ENCODE measurements at places on chromosomes 3 and 15. TPM values are rescaled to one million over a fixed set of nuclear protein-coding genes. Genes with fewer than 3 reads are reported as not detected.

DNA sequence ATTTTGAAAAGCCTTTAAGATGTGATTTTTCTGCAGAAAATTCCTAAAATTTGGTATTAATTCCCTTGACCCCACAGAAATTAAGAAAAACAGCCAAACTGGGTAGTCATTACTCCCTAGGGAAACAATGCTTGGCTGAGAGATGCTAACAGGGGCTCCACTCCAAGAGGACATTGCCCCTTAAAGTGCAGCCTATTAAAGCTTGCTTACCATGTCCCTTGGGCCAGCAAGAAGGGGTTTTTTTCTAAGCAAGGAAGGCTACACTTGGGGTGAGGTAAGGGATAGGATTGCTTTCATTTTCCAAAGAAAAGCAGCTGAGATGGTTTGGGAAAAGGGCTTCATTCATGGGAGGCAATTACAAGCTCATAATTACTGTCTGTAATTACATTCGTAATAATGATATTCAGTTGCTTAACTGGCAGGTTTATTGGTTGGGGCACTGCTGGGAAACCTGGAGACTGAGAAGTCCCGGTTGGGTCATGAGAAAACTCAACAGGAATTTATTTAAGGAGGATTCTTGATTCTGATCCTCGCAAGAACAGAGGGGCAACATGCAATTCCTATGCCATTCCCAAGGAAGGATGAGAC is 247.5 kb downstream of the NR1D2 start:
- H3K4me3 ChIP-seq = no peak overlapping the region
- no peak overlapping the region for H3K27ac ChIP-seq
- H3K36me3 ChIP-seq = no peaks in the 10 kb centered on the region
- no peak for DNase-seq

DNA sequence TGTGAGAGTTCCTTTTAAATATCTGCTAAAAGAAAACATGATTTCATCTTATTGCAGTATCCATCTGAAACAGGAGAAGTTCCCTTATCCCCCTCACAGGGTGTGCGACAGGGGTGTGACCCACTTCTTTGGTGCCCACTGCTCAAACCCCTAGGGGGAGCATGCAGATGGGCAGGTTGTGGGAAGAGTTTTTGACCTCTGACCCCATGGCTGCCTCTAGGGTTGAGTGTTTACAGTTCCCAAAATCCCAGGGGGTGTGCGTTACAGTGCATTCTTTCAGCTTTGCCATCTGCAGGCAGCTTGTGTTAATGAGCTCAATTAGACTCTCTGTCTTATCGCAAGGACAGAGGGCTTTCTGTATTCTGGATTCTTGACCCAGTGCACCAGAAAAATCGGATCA is 443.2 kb upstream of the FRG2C start:
- no peak for DNase-seq
- H3K4me3 ChIP-seq = no peak overlapping the region
- H3K27me3 ChIP-seq = no peaks in the 10 kb centered on the region
- no peak overlapping the region for H3K27ac ChIP-seq

DNA sequence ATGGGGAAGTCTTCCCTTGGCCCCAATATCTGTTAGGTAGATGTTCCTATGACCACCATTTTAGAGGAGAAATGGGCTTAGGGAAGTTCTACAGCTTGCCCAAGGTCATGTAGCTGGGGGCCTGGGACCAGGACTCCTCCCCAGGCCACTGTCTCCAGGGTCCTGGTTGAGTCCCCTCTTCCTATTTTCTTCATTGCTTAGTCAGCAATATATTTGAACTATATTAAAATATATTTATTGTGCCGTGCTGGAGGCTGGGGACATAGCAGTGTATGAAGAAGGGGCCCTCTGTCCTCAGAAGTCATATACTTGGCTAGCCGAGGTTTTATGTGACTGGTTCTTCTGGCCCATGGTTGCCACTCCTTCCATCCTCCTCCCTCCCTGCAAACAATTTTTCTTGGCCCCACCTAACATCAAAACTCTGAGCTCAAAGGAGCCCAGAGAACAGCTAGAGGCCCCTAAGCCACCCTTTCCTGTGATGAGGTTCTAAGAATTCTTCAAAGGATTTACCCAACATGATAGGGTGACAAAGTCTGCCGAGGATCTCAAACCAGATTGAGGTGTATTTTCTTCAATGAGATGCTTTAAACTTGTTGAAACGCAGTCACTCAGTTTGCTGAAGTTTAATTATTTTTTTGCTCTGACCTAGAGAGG is 121.2 kb upstream of the RASGRP1 start:
- H3K4me1 ChIP-seq = no peaks in the 10 kb centered on the region
- no peaks in the 10 kb centered on the region for H3K36me3 ChIP-seq
- H3K27ac ChIP-seq = no peak overlapping the region
- H3K4me3 ChIP-seq = no peak overlapping the region
- DNase-seq = no peak

DLEC1 gene
- total RNA-seq = 0.28 TPM

GRCh38 chr3:81612768-81613167 is 148.7 kb downstream of the GBE1 start:
- no peak overlapping the region for H3K27ac ChIP-seq
- no peaks in the 10 kb centered on the region for H3K4me1 ChIP-seq
- H3K27me3 ChIP-seq = no peaks in the 10 kb centered on the region
- no peak overlapping the region for H3K4me3 ChIP-seq
- DNase-seq = no peak
- no peaks in the 10 kb centered on the region for H3K36me3 ChIP-seq

DNA sequence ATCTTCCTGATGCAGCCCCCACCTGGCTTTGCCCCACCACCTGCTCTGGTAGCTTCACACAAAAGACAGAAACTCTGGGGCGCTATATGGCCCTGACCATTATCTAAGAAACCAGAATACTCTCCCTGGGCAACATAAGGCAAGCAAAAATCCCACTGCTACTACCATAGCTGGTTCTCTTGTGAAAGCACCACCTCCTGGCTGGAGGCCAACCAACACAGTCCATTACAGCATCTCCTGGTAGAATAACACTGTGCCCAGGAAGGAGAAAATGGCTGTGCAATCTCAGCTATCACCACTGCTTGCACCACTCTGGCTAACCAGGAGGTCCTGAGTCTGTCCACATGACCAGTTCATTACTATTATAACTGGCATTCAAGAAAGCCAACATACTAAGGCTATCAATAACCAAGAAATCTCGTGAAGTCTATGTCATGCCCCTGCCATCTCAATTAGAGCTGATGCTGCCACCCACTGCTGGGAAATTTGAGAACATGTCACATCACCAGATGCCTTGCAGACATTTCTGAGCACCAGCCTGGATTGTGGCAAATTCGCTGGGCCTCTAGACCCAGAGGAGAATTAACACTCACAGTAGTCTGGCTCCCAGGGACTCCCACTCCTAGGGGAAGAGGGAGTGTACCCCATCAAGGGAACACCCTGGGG is 1114.8 kb downstream of the ROBO2 start:
- H3K27me3 ChIP-seq = no peaks in the 10 kb centered on the region
- no peak overlapping the region for H3K4me3 ChIP-seq
- no peak overlapping the region for H3K27ac ChIP-seq
- DNase-seq = no peak
- no peaks in the 10 kb centered on the region for H3K4me1 ChIP-seq

RSL24D1 gene
- 171 TPM for total RNA-seq

- no peaks in the 10 kb centered on the region for H3K4me1 ChIP-seq
- no peaks in the 10 kb centered on the region for H3K27me3 ChIP-seq
- no peak for DNase-seq
- no peaks in the 10 kb centered on the region for H3K36me3 ChIP-seq
- no peak overlapping the region for H3K4me3 ChIP-seq
Measured at GRCh38 chr3:189688262-189688661, 57.1 kb downstream of the TP63 start.

HEG1 gene
- 24.5 TPM for total RNA-seq

DNA sequence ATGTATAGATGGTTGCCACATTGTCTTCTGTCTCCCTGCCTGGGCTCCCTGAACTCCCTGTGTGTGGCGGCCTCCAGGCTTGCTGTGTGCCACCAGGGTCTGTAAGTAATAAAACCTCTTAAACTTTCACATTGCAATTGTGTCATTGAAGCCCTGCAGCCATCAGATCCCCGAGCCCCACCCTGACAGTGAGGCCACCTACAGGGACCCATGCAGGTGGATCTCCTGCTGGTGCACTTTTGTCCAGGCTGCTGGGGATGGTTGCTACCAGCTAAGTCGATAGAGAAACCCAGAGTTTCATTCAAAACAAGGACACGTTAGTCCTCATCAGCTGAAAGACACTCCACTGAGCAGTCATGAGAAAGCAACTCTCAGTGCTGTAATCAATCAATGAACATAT is 133.6 kb upstream of the PRICKLE2 start:
- H3K36me3 ChIP-seq = no peaks in the 10 kb centered on the region
- peaks cover 31% of the 10 kb centered on the region for H3K4me1 ChIP-seq
- no peak overlapping the region for H3K4me3 ChIP-seq
- no peaks in the 10 kb centered on the region for H3K27me3 ChIP-seq

- H3K4me3 ChIP-seq = no peak overlapping the region
- no peaks in the 10 kb centered on the region for H3K36me3 ChIP-seq
- no peak for DNase-seq
Measured at GRCh38 chr3:128222796-128223385, 69.6 kb downstream of the EEFSEC start.

- no peak for DNase-seq
- H3K27ac ChIP-seq = no peak overlapping the region
- H3K4me1 ChIP-seq = no peaks in the 10 kb centered on the region
- H3K27me3 ChIP-seq = no peaks in the 10 kb centered on the region
- H3K4me3 ChIP-seq = no peak overlapping the region
Measured at GRCh38 chr3:21509731-21510470, 241.1 kb downstream of the ZNF385D start.

AADACL2 gene
- total RNA-seq = not detected

BTLA gene
- total RNA-seq = not detected

GRCh38 chr15:39878406-39878785 is 41.7 kb downstream of the GPR176 start:
- no peak overlapping the region for H3K27ac ChIP-seq
- H3K4me1 ChIP-seq = no peaks in the 10 kb centered on the region
- DNase-seq = no peak
- H3K4me3 ChIP-seq = no peak overlapping the region
- no peaks in the 10 kb centered on the region for H3K27me3 ChIP-seq
- H3K36me3 ChIP-seq = no peaks in the 10 kb centered on the region

DNA sequence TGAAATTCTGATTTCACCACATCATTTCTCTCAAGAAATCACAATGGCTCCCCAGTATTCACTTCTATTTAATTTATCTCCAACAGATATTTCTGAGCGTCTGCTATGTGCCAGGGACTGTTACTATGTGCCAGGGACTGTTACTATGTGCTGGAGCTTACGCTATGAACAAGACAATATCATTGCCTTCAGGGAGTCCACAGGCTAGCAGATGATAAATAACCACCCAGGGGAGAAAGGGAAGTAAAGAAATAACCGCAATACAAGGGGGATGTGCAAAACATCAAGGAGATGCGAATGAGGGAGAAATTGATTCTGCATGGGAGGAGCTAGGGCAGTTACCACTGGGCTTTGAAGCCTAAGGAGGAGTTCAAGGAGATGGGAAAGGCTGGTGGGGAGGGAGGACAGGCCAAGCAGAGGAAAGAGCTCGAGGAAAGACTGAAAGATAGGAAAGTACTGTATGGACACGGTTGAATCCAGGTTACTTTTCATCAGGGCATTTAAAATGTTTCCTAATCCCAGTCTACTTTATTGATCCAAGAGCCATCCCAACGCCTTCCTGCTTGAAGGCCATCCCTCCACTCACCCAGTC is 2.5 kb downstream of the THSD4 start:
- no peak overlapping the region for H3K27ac ChIP-seq
- no peaks in the 10 kb centered on the region for H3K36me3 ChIP-seq
- H3K27me3 ChIP-seq = peaks cover 20% of the 10 kb centered on the region
- H3K4me1 ChIP-seq = no peaks in the 10 kb centered on the region
- H3K4me3 ChIP-seq = no peak overlapping the region

CCR8 gene
- total RNA-seq = not detected

GRCh38 chr3:94709249-94709902 is 646.5 kb downstream of the NSUN3 start:
- no peaks in the 10 kb centered on the region for H3K36me3 ChIP-seq
- H3K4me3 ChIP-seq = no peak overlapping the region

DNA sequence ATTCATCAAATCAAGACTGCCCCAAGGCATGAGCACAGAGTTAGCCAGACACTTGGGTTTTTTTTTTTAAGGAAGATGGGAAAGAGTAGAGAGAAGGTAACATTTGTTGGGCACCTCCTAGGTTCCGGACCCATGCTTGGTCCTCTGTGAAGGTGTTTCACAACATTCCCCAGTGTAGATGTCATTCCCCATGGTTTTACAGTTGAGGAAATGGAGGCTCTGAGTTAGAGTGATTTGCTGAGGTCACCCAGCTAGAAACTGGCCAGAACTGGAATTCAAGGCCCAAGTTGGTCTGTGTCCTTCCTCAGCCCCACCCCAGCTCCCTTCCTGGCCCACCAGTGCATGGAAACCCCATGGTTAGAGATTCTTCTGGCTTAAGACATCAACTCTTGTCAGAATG is 19.9 kb downstream of the WNT7A start:
- H3K27me3 ChIP-seq = peaks cover 65% of the 10 kb centered on the region
- H3K4me1 ChIP-seq = no peaks in the 10 kb centered on the region
- H3K36me3 ChIP-seq = no peaks in the 10 kb centered on the region
- no peak overlapping the region for H3K4me3 ChIP-seq
- no peak overlapping the region for H3K27ac ChIP-seq

SNX22 gene
- 0.95 TPM for total RNA-seq

DNA sequence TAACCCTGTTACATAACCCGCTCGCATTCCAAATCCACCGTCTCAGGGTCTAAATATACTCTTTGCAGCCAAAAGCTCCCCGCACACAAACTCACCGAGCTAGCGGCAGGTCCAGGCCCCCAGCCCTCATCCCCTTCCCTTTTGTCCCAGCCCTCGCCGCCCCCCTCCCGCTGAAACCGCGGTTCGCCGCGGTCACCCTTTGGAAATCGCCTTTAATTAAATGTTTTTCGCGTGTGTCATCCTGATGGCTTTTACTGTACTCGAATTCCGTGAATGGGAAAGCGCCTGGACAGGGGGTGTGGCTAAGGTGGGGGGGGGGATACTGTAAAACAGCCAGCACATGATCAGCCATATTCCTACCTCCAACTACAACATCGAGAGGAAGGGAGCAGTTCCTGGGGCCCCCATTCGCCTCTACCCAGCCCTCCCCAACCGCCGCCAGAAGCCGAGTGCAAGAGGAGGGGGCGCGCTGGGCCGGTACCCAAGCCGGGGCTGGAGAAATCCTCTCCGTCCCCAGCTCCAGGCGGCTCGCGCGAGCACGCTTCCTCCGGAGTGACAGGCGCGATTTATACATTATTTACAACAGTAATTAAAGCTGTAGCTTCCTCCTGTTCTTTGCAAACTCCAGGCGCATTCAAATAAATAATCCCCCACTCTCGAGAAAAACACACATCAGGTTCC is 1.7 kb downstream of the RORA start:
- H3K27me3 ChIP-seq = no peaks in the 10 kb centered on the region
- H3K4me1 ChIP-seq = peaks cover 20% of the 10 kb centered on the region
- peak; percentile 64 for DNase-seq
- no peaks in the 10 kb centered on the region for H3K36me3 ChIP-seq

DNA sequence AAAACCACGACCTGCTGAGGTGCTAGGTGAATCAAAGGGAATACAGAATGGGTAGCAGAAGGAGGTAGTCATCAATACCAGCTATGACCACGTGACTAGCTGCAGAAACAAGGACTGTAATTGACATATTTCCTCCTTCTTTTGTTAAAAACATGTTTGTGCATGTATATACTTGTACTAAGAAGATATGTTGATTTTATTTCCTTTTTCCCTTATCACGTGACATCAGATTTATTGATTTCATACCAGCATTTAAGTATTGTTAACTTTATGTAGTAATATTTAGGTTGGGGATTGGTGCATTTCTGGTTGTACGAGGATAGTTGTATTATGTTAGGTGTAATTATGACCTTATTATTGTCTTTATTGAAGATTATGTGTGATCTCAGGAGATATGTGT is 36.2 kb downstream of the PEX5L start:
- H3K27me3 ChIP-seq = no peaks in the 10 kb centered on the region
- H3K27ac ChIP-seq = no peak overlapping the region
- no peak for DNase-seq
- H3K4me3 ChIP-seq = no peak overlapping the region
- H3K4me1 ChIP-seq = no peaks in the 10 kb centered on the region
- no peaks in the 10 kb centered on the region for H3K36me3 ChIP-seq
